SK-N-MC (cell line): ENCODE measurements at places on chromosomes 7 and 10.

DNA sequence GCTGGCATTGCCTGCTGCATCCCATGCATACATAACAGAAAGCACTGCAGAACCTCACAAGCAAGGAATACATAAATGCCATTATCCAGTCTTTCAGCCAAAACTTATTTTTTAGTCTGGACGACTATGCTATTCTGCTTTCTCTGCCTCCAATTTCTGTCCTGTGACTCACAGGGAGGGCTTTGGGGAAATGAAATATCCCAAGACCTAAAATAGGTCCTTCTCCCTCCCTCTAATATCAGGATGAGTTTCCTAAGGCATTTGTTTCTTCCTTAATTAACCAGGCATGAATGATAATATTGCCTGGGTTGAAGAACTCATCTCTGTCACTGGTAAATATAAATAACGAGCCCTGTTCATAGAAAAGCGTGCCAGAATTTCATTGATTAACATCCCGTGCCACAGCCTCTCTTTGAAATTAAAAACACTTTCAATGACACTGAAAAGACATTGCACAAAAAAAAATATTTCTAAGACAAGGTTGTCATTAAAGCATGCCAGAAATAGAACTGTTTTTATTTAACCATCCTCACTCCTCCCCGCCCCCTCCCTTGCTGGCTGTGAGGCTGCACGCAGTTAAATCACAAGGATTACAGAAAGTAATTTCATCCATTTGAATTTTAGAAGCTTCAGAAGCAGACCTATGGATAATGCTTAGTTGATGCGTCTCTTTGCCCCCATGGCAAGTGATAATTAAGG lies 103.0 kb upstream of the ANKRD1 start:
- DNase-seq, result no peak

GRCh38 chr10:25959540-25960232 lies 25.7 kb downstream of the MYO3A start:
- no peak for DNase-seq

GRCh38 chr7:82204694-82205093 lies 238.9 kb downstream of the CACNA2D1 start:
- no peak for DNase-seq

DNA sequence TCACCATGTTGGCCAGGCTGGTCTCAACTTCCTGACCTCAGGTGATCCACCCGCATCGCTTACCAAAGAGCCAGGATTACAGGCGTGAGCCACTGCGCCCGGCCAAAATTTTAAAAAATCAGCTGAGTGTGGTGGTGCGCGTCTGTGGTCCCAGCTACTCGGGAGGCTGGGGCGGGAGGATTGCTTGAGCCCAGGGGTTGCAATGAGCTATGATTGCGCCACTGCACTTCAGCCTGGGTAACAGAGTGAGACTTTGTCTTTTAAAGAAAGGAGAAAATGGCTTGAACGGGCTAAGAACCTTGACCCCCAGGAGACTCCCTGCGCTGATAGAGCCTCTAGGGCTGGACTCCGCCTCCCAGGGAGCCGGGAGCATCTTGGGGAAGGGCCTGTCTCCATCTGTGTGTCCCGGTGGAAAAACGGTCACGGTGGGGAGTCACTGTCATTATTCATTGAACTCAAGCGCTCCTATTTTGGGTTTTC lies 760 bp upstream of the KCTD7 start:
- DNase-seq, result no peak

DNA sequence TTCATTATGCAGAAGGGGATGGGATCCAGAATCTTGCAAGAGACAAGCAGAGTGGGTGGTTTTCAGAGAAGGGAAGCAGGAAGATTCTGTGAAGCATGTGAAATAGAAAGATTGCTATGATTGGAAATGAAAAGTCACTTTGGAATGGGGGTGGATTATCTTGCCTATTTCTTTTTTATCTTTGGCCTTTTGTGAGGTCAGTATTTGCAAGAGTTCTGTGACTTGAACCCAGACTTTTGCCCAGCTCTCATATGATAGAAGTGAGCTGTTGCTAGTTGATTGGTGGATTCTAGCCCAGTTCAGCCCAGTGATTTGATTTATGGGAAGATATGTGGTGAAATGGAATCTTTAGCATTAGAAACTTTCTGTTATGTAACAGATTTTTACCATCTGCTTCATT lies 17.1 kb downstream of the ENTPD7 start:
- no peak for DNase-seq

GRCh38 chr7:30804078-30804661 lies 33.0 kb downstream of the MINDY4 start:
- no peak for DNase-seq

GRCh38 chr7:55470261-55470660 lies 102.0 kb downstream of the VOPP1 start:
- no peak for DNase-seq

GRCh38 chr7:2477447-2478398 lies 1.5 kb upstream of the GRIFIN start:
- no peak for DNase-seq

- no peak for DNase-seq
These were observed 212.6 kb downstream of the WDR11 start for GRCh38 chr10:121063744-121064143.

GRCh38 chr7:25098096-25099046 lies 26.7 kb downstream of the CYCS start:
- peak; percentile 56 for DNase-seq

DNA sequence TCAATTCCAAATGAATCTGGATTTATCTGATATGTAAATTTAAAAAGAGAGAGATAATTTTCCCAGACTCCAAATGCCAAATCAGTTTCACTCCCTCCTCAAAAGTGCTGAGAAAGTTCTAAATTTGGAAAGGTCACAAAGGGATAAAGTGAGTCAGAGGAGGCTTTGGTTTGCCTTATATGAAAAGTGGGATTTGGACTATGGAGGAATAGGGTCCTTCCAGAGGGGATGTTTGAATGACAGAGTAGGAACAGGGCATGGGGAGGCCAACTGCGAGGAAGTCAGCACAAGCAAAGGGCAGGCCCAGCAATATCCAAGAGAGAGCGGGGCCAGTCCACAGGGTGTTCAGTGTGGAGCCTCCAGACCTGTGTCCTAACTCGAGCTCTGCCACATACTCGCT lies 9.8 kb upstream of the FAS start:
- no peak for DNase-seq

DNA sequence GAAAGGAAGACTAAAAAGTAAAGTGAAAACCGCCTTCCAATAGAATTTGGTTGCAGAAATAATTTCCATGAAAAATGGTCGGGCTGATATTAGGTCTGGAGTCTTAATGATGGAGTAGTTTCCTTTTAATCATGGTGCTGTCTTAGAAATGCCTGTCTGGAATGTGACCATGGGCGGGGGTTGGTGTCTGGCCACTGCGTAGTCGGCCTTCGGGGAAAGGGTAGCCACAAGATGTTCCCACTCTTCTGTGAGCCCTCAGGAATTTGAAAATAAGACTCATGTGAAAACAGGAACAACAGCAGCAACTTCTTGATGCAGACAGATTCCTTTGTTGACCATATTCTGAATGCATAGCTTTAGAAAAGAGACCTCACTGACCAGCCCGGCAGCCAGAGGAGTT lies 176.8 kb downstream of the KIAA1217 start:
- no peak for DNase-seq

DNA sequence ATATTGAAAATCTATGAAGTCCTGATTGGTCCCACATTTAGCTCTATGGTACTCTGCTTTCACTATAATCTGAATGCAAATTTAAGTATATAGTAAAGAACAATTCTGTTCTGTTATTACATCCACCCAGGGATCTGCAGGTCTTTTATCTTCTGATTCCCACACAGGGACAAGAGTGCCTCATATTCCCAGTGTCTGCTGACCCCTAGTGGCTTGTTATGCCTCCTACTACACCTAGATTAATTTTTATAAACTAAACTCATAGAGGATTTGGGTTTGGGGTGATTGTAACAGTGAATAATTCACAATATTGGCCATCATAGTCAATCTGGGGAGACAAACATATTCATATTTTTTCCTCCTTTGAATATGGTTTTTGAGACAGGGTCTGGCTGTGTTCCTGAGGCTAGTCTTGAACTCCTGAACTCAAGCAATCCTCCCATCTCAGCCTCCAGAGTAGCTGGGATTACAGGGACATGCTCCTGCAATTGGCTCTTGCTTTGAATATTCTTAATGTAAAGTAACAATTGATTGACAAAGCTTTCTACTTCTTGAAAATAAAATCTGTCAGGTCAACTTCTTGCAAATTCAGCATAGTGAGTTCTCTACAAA lies 282.1 kb downstream of the KCND2 start:
- peak; percentile 72 for DNase-seq

GRCh38 chr7:34322841-34323240 lies 335.2 kb upstream of the NPSR1 start:
- DNase-seq, result no peak

GRCh38 chr10:70067586-70067985 lies 14.9 kb downstream of the MACROH2A2 start:
- no peak for DNase-seq

DNA sequence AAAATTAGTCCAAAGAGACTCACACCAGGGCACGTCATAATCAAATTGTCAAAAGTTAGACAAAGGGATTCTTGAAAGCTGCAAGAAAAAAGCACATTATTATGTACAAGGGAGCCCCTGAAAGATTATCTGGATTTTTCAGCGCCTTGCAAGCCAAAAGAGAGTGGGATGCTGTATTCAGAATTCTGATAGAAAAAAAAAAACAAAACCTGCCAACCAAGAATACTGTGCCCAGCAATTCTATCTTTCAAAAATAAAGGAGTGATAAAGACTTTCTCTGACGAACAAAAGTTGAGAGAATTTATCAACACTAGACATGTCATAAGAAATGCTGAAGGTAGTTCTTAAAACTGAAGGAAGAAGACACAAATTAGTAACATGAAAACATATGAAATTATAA lies 240.2 kb downstream of the SNX13 start:
- no peak for DNase-seq

DNA sequence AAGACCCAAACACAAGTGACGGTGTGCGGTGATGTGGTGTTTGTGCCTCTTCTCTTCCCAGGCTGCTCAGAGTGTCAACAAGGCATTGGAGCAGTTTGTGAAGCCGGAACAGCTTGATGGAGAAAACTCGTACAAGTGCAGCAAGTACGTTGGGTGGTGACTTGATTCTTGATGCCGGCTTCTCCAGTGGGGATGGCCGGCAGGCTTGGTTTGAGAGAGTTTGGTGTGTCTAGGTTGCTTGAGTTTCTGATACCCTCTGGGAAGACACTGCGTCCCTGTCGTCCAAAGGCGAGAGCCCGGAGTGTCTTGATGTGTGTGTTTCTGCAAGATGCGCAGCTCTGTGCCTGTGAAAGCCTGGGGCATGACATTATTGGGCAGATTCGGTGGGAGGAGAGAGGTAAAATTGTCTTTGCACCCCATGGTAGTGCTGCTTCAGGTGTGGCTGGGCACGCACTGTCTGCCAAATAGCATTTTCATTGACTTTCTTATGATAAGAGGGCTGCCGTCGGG lies 111.8 kb downstream of the ANKRD61 start:
- DNase-seq, result no peak

GRCh38 chr10:76962851-76963250 lies 674.8 kb downstream of the KCNMA1 start:
- DNase-seq, result no peak

DNA sequence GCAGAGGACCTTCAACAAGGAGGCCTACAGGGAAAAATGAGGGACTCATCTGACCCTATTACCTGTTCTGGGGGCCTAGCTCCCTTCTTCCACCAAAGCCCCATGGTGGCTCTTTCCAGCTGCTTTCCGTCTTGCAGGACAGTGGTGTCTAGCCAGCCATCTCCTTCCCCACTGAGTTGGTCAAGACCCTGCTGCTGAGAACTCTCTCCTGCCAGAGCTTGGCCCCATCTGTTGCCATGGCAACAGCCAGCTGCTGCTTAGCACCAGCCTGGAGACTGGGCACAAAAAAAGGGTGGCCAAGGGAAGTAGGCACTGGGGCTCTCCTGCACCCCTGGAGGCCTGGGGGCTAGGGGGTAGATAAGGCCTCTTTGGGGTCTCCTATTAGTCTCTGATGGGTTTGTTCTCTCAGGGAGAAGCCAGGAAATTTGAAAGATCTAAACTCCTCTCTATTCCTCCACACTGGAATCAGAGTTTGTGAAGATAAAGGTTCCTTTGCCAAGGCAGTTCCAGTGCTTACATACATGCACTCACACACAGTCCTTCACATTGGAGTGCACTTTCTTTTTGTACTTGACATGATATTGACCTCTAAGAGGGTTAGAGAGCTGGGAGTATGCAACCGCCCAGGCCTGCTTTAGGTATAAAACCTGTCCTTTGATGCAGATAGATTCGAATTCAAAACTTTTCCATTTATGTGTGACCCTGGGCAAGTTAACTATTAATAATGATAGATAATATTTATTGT lies 15.8 kb downstream of the TSPAN33 start:
- DNase-seq, result no peak

- no peak for DNase-seq
These were observed 65.6 kb downstream of the ZNF503 start for GRCh38 chr10:75335983-75336382.

GRCh38 chr7:110646804-110647203 lies 444.1 kb upstream of the LRRN3 start:
- no peak for DNase-seq

GRCh38 chr10:131851346-131851745 lies 49.5 kb upstream of the PPP2R2D start:
- no peak for DNase-seq

DNA sequence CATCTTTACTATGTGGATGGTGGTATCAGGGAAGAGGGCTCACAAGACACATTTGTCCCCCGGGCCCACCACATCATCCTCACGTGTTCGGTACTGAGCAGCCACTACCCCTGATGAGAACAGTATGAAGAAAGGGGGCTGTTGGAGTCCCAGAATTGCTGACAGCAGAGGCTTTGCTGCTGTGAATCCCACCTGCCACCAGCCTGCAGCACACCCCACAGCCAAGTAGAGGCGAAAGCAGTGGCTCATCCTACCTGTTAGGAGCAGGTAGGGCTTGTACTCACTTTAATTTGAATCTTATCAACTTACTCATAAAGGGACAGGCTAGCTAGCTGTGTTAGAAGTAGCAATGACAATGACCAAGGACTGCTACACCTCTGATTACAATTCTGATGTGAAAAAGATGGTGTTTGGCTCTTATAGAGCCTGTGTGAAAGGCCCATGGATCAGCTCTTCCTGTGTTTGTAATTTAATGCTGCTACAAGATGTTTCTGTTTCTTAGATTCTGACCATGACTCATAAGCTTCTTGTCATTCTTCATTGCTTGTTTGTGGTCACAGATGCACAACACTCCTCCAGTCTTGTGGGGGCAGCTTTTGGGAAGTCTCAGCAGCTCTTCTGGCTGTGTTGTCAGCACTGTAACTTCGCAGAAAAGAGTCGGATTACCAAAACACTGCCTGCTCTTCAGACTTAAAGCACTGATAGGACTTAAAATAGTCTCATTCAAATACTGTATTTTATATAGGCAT lies 9.1 kb upstream of the CSGALNACT2 start:
- DNase-seq, result no peak
